ENCODE measurements at places on chromosomes 11 and 22.

- no peak overlapping the region for H3K4me3 ChIP-seq
- no peaks in the 10 kb centered on the region for H3K36me3 ChIP-seq
- no peaks in the 10 kb centered on the region for H3K27me3 ChIP-seq
- no peak overlapping the region for H3K27ac ChIP-seq
- peaks cover 24% of the 10 kb centered on the region for H3K4me1 ChIP-seq
These were observed 63.7 kb downstream of the CDKN1C start for GRCh38 chr11:2821891-2822290.

DNA sequence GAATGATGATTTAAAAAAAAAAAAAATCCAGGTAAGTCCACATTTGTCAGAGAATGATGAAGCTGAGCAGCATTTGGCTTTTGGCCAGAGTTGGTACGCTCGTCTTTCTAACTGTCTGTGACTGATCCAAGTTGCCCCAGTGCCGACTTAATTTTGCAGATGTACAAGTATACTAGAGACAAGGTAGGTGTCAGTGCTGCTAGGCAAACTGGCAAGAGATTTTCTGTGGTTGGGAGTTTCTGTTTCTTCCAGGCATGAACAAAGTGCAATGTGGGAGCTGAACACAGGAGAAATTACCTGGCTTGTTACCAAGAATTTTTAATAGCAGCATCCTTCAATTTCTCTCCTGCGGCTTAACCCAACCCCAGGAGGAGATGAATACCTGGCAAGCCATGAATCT lies 307.7 kb downstream of the BUD13 start:
- H3K36me3 ChIP-seq = no peaks in the 10 kb centered on the region
- H3K4me3 ChIP-seq = no peak overlapping the region
- peaks cover 31% of the 10 kb centered on the region for H3K27me3 ChIP-seq
- H3K27ac ChIP-seq = no peak overlapping the region
- no peaks in the 10 kb centered on the region for H3K4me1 ChIP-seq
- no peak for DNase-seq

- no peak overlapping the region for H3K4me3 ChIP-seq
- H3K27me3 ChIP-seq = no peaks in the 10 kb centered on the region
- H3K4me1 ChIP-seq = no peaks in the 10 kb centered on the region
These were observed 48.2 kb downstream of the BSX start for GRCh38 chr11:122933416-122933815.

GRCh38 chr11:69300120-69301060 lies 6.4 kb downstream of the MYEOV start:
- H3K27ac ChIP-seq = no peak overlapping the region
- DNase-seq = no peak
- peaks cover 71% of the 10 kb centered on the region for H3K4me1 ChIP-seq
- H3K27me3 ChIP-seq = no peaks in the 10 kb centered on the region

GRCh38 chr11:27241311-27242122 lies 121.5 kb downstream of the CCDC34 start:
- no peaks in the 10 kb centered on the region for H3K36me3 ChIP-seq
- no peaks in the 10 kb centered on the region for H3K27me3 ChIP-seq
- no peak overlapping the region for H3K4me3 ChIP-seq
- no peak for DNase-seq

DNA sequence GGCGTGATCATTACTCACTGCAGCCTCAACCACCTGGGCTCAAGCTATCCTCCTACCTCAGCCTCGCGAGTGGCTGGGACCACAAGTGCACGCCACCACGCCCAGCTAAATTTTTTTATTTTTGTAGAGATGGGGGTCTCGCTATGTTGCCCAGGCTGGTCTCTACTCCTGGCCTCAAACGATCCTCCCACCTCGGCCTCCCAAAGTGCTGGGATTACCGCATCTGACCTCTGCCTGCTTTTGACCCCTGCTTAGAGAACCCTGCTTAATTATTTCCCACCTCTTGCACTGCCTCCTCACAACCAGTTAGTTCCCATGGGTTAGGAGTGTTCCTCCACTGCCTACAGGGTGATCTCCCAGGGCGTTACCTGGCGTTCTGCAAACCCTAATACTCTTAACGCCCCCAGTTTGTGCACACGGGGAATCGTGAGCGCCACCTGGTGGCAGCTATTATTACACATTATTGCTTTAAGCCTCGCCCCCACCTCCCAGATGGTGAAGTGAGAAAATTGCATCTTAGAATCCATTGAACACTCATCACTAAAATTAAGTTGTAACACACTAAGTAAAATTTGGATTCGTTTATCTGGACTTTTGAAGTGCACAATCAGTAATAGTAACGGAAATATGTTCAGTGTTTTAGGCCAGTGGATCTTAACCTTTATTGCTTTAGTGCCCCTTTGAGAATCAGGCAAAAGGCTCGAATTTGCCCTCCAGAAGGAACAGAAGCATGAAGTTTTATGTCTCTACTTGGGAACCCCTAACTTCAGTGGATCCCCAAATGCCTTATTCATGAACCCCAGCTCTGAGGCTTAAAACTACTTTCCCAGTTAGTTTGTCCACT lies 61.4 kb upstream of the ASPHD2 start:
- no peaks in the 10 kb centered on the region for H3K27me3 ChIP-seq
- no peak for DNase-seq
- H3K36me3 ChIP-seq = no peaks in the 10 kb centered on the region
- no peaks in the 10 kb centered on the region for H3K4me1 ChIP-seq
- no peak overlapping the region for H3K27ac ChIP-seq
- H3K4me3 ChIP-seq = no peak overlapping the region

GRCh38 chr11:128343870-128344269 lies 243.5 kb downstream of the ETS1 start:
- H3K4me1 ChIP-seq = peaks cover 23% of the 10 kb centered on the region
- no peak overlapping the region for H3K27ac ChIP-seq
- no peaks in the 10 kb centered on the region for H3K27me3 ChIP-seq
- no peak for DNase-seq
- H3K4me3 ChIP-seq = no peak overlapping the region

DNA sequence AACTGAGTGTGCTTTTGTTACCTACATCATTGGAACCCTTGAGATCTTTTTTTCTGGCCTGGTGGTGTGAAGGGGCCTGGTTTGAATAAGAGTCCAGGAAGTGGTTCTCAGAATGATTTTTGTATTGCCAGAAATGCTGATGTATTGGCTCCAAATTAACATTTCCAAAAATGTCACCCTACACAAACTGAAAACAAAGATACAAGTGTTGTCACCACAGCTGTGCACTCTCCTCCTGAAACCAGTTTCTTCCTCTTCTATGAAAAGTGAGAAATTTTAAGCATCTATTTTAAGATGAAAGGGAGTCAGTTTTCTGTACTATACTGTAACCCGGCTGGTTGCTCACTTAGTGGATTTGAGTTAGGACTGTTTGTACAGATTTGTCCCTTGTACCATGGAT lies 218.8 kb downstream of the PGR start:
- H3K27me3 ChIP-seq = no peaks in the 10 kb centered on the region
- H3K4me1 ChIP-seq = no peaks in the 10 kb centered on the region
- no peak for DNase-seq
- H3K4me3 ChIP-seq = no peak overlapping the region
- no peaks in the 10 kb centered on the region for H3K36me3 ChIP-seq

GRCh38 chr11:110435780-110436717 lies 6.3 kb downstream of the FDX1 start:
- no peaks in the 10 kb centered on the region for H3K36me3 ChIP-seq
- H3K4me1 ChIP-seq = peaks cover 14% of the 10 kb centered on the region
- no peaks in the 10 kb centered on the region for H3K27me3 ChIP-seq
- H3K4me3 ChIP-seq = no peak overlapping the region

GRCh38 chr22:27834364-27835185 lies 33.0 kb upstream of the MN1 start:
- H3K4me3 ChIP-seq = no peak overlapping the region
- DNase-seq = no peak
- H3K4me1 ChIP-seq = no peaks in the 10 kb centered on the region
- H3K36me3 ChIP-seq = no peaks in the 10 kb centered on the region
- no peak overlapping the region for H3K27ac ChIP-seq

DNA sequence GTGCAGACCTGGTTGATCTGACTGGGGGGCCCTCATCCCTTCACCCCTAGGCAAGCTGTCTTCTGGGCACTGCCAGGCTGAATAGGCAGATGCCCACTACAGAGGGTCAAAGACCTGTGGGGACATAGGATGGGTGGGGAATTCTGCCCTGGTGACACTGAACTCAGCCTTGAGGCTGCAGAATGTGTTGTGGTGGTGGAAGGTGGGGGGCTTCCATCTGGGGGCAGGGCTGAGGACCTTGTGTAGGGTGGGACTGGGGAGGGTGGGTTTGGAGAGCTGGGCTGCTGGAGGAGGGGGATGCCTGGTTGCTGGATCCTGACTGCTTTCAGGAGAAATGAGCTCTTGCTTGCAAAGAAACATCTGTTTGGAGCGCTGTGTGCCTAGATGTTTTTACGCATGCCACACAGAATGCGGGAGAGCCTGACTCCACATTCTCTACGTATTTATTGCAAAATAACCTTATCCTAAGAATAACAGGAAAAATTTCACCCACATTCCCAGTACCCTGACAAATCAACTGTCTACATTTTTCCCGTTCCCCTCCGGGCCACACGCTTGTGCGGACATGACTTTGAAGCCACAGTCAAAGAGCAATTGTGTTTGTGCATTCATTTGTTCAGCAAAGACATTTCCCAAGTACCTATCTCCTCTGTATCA lies 18.3 kb downstream of the SMIM38 start:
- no peaks in the 10 kb centered on the region for H3K36me3 ChIP-seq
- H3K27me3 ChIP-seq = no peaks in the 10 kb centered on the region
- peaks cover 17% of the 10 kb centered on the region for H3K4me1 ChIP-seq
- H3K27ac ChIP-seq = no peak overlapping the region

DNA sequence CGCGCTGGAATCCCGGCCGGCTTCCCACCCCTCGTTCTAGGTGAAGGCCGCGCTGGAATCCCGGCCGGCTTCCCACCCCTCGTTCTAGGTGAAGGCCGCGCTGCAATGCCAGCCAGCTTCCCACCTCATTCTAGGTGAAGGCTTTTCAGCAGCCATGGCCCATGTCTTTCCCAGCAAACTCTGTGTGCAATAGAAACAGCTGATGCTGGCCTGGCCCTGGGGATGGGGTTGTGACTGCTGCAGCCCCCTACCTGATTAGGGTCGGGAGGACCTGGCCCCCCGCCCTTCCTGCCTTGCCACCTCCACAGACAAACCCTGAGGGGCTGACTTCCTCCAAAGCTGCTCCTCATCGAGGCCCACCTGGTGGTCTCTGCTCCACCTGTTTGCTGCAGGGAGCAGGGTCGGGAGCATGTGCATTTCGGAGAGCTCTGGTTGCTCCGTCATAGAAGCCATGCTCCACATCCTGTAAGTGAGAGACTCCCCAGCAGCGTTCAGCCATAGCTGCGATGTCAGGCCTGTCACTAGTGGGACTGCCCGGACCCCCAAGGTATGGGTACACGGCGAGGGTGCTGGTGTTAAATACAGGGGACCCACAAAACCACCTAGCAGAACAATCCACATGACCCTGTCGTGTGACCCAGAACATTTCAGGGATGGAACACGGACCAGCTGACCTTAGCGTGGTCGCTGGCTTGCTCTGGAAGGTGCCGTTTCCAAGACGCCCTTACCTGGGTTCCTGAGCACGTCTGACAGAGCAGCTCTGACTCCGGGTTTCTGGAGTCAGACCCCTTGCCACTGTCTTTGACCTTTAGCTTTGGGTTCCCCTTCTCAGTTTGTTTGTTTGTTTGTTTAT lies 3.3 kb downstream of the ZBED4 start:
- peaks cover 22% of the 10 kb centered on the region for H3K4me1 ChIP-seq
- H3K36me3 ChIP-seq = no peaks in the 10 kb centered on the region
- no peak overlapping the region for H3K27ac ChIP-seq
- no peak overlapping the region for H3K4me3 ChIP-seq

DNA sequence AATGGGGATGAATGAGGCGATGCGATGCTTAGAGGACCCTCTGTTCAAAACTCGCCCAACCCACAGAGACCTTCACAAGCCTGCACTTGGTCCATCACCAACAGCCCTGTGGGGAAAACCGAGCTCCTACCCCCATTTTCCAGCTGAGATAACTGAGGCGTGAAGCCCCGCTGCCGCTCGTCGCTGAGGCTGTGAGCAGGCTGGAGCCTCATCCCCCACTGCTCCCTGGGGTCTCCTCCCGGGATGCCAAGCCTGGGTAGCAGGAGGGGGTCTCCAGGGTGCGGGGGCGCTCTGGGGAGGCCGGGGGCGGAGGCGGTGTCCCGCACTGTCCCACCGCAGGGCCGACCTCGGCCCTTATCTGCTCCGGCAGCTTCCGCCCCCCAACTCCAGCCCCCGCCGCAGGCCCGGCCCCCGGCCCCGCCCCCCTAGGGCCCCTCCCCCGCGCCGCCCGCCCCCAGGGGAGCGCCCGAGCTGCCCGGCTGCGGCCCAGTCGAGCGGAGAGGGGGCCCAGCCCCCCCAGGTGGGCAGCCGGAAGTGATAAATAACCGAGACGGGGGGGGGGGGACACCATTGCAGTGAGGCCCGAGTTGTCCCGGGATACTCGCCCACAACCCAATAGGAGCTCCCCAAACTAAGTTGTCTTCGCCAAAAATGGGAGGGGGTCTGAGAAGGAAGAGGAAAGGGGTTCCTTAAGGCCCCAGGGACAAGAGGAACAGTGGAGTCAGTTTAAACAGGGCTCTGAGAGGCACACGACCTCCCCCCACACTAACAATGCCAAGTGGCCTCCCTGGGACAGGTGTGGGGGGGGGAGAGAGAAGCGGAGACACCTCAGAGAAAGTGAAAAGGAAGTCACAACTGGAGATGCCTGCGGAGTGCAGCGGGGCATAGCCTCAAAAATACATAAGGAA lies 8.3 kb upstream of the SLC39A13 start:
- peak overlapping the region; percentile 85 for H3K27ac ChIP-seq
- no peak for DNase-seq
- peak overlapping the region; percentile 79 for H3K4me3 ChIP-seq
- peaks cover 10% of the 10 kb centered on the region for H3K4me1 ChIP-seq
- H3K36me3 ChIP-seq = no peaks in the 10 kb centered on the region
- no peaks in the 10 kb centered on the region for H3K27me3 ChIP-seq

DNA sequence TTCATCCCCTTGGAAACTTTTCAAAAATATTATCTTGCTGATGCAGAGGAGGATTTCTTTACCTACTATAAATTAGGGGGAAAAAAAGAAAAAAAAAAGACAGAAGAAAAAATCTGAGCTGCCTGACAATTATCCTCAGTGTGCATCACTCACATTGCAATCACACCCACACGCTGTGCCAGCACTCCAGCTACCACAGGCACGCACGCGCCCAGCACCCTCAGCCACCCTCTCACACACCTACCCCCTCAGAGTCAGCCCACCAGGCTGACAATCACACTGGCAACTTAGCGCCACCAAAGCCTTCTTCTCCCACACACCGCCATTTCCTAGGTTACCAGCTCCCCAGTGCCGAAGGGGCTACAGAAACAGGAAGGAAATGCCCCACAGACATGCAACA lies 236.1 kb downstream of the KCNA4 start:
- DNase-seq = no peak
- no peaks in the 10 kb centered on the region for H3K36me3 ChIP-seq
- no peaks in the 10 kb centered on the region for H3K27me3 ChIP-seq
- no peak overlapping the region for H3K4me3 ChIP-seq

Measured in esophagus squamous epithelium (tissue), 5 donors.